ENCODE measurements at places on chromosomes 12 and 14.

DNA sequence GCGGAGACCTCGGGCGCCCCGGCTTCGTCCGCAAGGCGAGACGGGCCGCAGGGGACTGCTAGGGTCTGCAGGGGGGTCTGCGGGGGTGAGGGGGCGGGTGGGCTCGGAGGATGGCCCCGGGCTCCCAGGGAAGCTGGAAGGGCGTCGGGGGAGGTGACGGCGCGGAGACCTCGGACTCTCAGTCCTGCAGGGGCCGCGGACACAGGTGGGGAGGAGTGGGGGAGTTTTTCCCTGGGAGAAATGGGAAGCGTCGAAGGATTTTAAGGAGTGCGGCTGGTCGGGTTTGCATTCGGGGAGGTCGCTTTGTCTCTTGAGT is 25.9 kb downstream of the ZBTB42 start:
- no peak for DNase-seq

DNA sequence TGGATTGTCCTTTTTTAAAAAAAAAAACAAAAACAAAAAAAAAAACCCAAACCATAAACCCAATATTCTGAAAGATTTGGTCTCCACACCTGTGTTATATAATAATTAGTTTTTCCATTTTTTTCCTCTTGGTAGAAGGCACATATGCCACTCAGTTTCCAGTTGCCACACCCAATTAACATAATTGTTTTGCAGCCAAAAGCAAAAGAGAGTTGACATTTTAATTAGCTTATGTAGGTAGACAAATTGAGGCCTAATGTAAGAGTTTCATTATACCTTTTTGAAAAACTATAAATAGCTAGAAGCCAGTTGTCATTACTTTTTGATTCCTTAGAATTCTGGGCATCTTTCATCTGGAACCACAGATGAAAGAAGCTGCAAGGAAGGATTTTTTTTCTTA is 21.0 kb downstream of the PTPN11 start:
- DNase-seq = no peak

- peak; percentile 91 for DNase-seq
These were observed 15.2 kb downstream of the RASSF3 start for GRCh38 chr12:64625243-64626077.

GRCh38 chr14:101029668-101030290 is 126.3 kb upstream of the RTL1 start:
- DNase-seq = no peak

- DNase-seq = peak; percentile 14
These were observed 93.1 kb upstream of the EVL start for GRCh38 chr14:99971941-99972747.

Data from LHCN-M2 (cell line).